CD4-positive, alpha-beta T cell treated with Interleukin-2 at 100 ng/mL for 4 hours (primary cell): ENCODE measurements at places on chromosomes 5 and 9.

GRCh38 chr9:20713172-20713571, 29.1 kb downstream of the FOCAD start:
- no peak for DNase-seq

- no peak for DNase-seq
Observed at GRCh38 chr5:150313501-150313900, 10.8 kb upstream of the ARSI start.

GRCh38 chr5:110321117-110321516, 405.4 kb downstream of the TMEM232 start:
- DNase-seq: no peak

GRCh38 chr5:136222580-136223235, 29.7 kb upstream of the SMIM32 start:
- no peak for DNase-seq

DNA sequence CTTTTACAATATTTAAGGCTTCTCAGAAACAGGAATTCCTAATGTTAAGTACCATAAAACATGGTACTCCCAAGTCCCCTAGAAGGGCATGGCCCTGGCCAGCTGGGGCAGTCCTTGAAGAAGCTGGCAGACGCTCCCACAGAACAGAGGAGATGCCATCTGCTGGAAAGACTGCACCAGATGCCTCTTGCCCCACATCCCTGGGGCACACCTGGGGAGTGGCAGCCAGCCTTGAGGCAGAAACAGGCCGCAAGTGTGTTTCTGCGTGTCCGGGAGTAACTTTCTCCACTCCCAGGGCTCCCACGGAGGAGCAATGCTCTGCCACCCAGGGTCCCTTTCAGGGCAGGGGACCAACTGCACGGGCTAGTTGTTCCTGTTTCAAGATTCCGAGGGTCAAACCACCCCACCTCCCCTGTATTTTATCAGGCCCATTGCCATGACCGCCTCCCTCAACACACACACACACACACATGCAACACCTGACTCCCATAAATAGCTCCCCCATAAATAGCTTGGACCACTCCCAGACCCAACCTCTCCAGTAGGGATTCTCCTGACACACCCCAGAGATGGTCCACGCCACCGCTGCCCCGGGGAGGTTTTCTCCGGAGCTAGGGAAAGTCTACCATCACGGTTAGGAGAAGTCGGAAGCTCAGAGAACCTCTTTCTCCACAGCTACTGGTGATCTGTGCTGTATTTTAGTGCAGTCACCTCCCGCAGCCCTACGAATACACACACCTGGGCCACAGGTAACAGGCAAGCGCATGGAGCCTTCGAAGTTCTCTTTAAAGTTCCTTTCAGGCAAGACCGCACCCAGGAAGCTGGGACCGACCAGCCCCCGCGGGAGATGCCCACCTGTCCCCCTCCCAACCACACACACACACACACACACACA, 1.5 kb downstream of the SPOCK1 start:
- DNase-seq: no peak
